ENCODE measurements at places on chromosomes 5 and 9. TPM values are rescaled to one million over a fixed set of nuclear protein-coding genes. Genes with fewer than 3 reads are reported as not detected.

The NSA2 gene
- 135 TPM for total RNA-seq

The HNRNPA0 gene
- 54.7 TPM for total RNA-seq

The PCA3 gene
- total RNA-seq: not detected

The TXNDC8 gene
- not detected for total RNA-seq

The ELAVL2 gene
- not detected for total RNA-seq

The PRRC2B gene
- 71.0 TPM for total RNA-seq

The ANKRD20A1 gene
- 1.3 TPM for total RNA-seq

The SHISAL2B gene
- not detected for total RNA-seq

The NDUFS6 gene
- total RNA-seq: 142 TPM

The ANKRD31 gene
- 0.05 TPM for total RNA-seq

The CDKN2A gene
- not detected for total RNA-seq

The PDCD1LG2 gene
- total RNA-seq: 0.24 TPM

The FAM151B gene
- 1.2 TPM for total RNA-seq

The PTTG1 gene
- total RNA-seq: 235 TPM

The OTP gene
- 0.19 TPM for total RNA-seq

The BTNL9 gene
- total RNA-seq: 0.57 TPM

The SLC45A2 gene
- not detected for total RNA-seq

The SOX30 gene
- 0.06 TPM for total RNA-seq

The PCDHGA6 gene
- 0.23 TPM for total RNA-seq

The RNF183 gene
- 0.09 TPM for total RNA-seq

The DBH gene
- total RNA-seq: not detected

The SREK1 gene
- total RNA-seq: 31.8 TPM

The DMRT3 gene
- total RNA-seq: not detected

The IL3 gene
- not detected for total RNA-seq

The WWC1 gene
- 79.0 TPM for total RNA-seq

The FOXD4L4 gene
- 0.03 TPM for total RNA-seq

The SLC34A1 gene
- not detected for total RNA-seq

The DAPK1 gene
- total RNA-seq: 14.1 TPM

The PLGRKT gene
- 21.8 TPM for total RNA-seq

The CFAP77 gene
- not detected for total RNA-seq

The ECM2 gene
- total RNA-seq: 0.21 TPM

The CMYA5 gene
- total RNA-seq: 0.12 TPM

The GARIN3 gene
- not detected for total RNA-seq

The DMRT2 gene
- not detected for total RNA-seq

The MEGF10 gene
- total RNA-seq: not detected

The NR4A3 gene
- 3.5 TPM for total RNA-seq

The PDE6A gene
- total RNA-seq: 0.17 TPM

The GLIPR2 gene
- 8.3 TPM for total RNA-seq

The ARL10 gene
- total RNA-seq: 0.09 TPM

The PCDHGA2 gene
- total RNA-seq: 0.47 TPM

The RORB gene
- total RNA-seq: not detected

The CBY3 gene
- total RNA-seq: not detected

Data from A549 treated with RU486 at 1 μM for 4 hours (cell line).